Natural killer cell treated with Interleukin-12 subunit alpha and Interleukin-12 subunit beta and Interleukin-15 and Interleukin-18, amount 100 ng/mL, for 72 hours (primary cell): ENCODE measurements at places on chromosomes 13 and 19. TPM values are rescaled to one million over a fixed set of nuclear protein-coding genes. Genes with fewer than 3 reads are reported as not detected.

The MEGF8 gene
- total RNA-seq = 12.1 TPM

The ZNF546 gene
- total RNA-seq = 3.7 TPM

The BORA gene
- total RNA-seq = 15.7 TPM

The UNC13A gene
- total RNA-seq = not detected

The ZNF540 gene
- 2.3 TPM for total RNA-seq

The ICAM5 gene
- total RNA-seq = 0.83 TPM

The MTRF1 gene
- total RNA-seq = 28.3 TPM

The CYP4F2 gene
- total RNA-seq = not detected

The APC2 gene
- 0.05 TPM for total RNA-seq

The ZNF653 gene
- total RNA-seq = 23.8 TPM

The TMTC4 gene
- total RNA-seq = 19.7 TPM

The ADPRHL1 gene
- total RNA-seq = 1.8 TPM

The SHISA7 gene
- not detected for total RNA-seq

DNA sequence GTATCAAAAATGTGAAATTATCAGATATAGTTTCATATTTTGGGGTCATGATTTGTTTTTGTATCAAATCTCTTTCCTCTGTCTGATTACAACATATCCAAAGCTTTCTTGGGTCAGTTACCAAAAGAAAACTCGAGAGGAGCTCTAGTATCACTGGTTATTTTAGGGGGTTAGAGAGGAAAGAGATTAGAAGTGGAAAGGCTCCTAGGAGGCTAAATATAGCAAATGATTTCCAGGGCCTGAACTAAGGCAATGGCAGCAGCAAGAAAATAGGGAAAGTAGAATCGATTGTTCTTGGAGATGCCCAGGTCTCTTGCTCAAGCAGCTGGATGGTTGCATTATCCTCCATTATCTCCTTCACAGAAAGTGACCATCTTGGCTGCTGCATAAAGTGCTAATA lies 72.9 kb downstream of the NHLRC3 start:
- no peak for DNase-seq

GRCh38 chr13:107006661-107007060 lies 438.7 kb upstream of the ARGLU1 start:
- no peak for DNase-seq

GRCh38 chr19:29139227-29139626 lies 73.7 kb downstream of the UQCRFS1 start:
- no peak for DNase-seq

GRCh38 chr19:15570420-15570819 lies 44.6 kb upstream of the CYP4F8 start:
- DNase-seq = no peak

- DNase-seq = no peak
Measured at GRCh38 chr19:640606-641189, 1.0 kb downstream of the FGF22 start.

DNA sequence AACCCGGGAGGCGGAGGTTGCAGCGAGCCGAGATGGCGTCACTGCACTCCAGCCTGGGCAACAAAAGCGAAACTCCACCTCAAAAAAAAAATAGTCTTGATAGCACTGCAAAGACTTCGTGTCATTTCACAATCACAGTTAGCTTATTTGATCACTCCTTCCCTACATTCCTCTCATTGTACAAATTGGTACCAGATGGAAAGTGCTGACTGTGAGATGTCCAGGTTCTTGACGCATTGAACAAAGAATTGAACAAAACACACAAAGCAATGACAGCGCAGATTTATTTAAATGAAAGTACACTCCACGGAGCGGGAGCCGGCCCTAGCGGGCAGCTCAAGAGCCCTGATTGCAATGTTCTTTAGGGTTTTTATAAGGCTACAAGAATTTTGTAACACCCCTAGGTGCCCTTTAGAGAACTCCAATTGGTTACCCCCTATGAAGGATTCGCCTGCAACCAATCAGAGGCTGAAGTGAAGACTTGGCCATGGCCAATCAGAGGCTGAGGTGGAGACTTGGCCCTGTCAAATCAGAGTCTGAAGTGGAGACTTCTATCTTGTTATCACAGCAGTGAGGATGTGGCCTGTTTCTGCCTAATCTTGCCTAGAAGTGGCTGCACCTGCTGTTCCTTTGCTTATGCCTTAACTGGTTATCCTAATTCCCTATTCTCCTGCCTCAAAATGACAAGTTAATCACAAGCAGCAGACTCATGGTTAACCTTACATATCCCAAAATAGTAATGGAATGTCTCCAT lies 16.7 kb downstream of the ZNF556 start:
- no peak for DNase-seq

- no peak for DNase-seq
Measured at GRCh38 chr19:43700395-43701000, 15.4 kb upstream of the IRGC start.

DNA sequence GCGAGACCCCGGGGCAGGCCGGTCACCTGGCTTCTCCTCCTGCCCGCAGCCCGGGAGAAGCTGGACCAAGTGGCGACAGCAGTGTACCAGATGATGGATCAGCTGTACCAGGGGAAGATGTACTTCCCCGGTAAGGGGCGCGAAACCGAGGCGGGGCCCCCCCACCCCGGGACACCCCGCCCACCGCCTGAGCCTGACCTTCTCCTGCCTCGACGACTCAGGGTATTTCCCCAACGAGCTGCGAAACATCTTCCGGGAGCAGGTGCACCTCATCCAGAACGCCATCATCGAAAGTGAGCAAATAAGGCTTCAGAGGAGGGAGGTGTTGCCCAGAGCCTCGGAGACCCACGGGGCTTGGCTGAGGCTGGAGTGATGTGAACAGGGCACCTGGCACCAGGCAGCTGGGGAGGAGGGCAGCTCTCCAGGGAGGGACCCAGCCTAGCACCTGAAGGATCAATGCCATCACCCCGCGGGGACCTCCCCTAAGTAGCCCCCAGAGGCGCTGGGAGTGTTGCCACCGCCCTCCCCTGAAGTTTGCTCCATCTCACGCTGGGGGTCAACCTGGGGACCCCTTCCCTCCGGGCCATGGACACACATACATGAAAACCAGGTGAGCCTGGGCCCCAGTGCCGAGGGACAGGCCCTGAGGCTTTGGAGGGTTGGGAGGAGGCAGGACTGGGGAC lies 629 bp downstream of the IZUMO4 start:
- no peak for DNase-seq

GRCh38 chr13:29654843-29655547 lies 59.5 kb upstream of the SLC7A1 start:
- no peak for DNase-seq

DNA sequence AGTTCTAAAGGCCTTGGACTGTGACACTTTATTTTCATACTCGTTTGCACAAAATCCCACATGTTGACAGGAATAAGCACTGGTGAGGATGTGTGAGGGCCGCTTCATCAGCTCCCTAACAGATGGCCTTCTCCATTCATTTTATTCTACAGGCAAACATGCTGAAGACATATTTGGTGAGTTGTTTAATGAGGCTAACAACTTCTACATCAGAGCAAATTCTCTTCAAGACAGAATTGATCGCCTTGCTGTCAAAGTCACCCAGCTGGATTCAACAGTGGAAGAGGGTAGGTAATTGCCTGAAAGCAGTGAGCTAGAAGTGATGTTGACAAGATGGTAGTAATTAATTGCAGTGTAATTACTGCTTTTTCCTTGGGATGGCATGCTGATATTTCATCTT lies 95.7 kb downstream of the GPR12 start:
- no peak for DNase-seq

- no peak for DNase-seq
Measured at GRCh38 chr19:16013181-16013850, 63.0 kb upstream of the TPM4 start.

- DNase-seq = no peak
Measured at GRCh38 chr13:73859841-73860240, 274.4 kb downstream of the KLF12 start.

GRCh38 chr13:113907635-113908617 lies 44.0 kb upstream of the GAS6 start:
- no peak for DNase-seq

GRCh38 chr13:21338639-21339278 lies 120.3 kb downstream of the ZDHHC20 start:
- DNase-seq = no peak

DNA sequence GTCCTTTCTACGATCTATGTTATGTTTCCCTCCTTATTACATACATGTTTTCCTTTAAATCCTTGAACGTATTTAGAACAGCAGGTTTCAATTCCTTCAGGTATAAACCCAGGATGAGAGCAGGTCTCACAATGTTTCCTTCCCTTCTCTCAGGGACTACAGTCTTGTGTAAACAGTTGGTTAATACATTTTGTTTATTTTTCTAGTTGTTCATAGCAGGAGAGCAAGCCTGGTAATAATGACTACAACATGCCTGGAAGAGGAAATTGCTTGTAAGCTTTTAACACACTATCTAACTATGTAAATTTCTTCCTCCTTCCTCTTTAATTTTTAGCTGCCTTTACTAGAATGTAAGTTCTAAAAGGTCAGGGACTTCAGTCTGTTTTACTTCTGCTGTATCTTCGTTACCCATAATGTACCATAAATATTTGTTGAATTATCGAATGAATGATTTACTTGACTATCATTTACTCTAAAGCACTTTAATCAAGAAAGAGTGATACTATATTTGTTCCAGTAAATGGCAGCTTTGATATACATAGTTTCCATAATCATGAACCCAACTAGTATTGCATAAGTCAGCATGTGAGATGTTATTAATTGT lies 28.9 kb upstream of the TNFRSF19 start:
- DNase-seq = no peak

- DNase-seq = peak; percentile 42
Measured at GRCh38 chr13:112859128-112859816, 109.7 kb upstream of the MCF2L start.

DNA sequence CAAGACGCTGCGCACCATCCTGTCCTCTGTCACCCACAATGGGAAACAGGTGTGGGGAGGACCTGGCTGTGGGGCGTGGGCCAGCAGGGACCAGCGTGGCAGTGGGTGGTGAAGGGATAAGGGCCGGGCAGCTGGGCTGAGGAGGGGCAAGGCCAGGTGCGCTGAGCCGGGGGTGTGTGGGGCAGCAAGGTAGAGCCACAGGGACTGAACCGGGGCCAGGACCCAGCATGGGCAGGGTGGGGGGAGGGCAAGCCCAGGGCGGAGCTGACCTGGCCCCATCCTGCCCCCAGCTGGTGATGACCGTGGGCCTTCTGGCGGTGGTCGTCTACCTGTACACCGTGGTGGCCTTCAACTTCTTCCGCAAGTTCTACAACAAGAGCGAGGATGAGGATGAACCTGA lies 37.7 kb downstream of the MAP4K1 start:
- no peak for DNase-seq

GRCh38 chr13:101013245-101013644 lies 338.6 kb upstream of the TMTC4 start:
- no peak for DNase-seq
